Activated gamma-delta T cell treated with Interleukin-2 at 50 U/mL for 16 hours (primary cell): ENCODE measurements at places on chromosomes 12 and 14.
A peak's percentile ranks its signal among the peaks of the same experiment; 100 is the strongest.

DNA sequence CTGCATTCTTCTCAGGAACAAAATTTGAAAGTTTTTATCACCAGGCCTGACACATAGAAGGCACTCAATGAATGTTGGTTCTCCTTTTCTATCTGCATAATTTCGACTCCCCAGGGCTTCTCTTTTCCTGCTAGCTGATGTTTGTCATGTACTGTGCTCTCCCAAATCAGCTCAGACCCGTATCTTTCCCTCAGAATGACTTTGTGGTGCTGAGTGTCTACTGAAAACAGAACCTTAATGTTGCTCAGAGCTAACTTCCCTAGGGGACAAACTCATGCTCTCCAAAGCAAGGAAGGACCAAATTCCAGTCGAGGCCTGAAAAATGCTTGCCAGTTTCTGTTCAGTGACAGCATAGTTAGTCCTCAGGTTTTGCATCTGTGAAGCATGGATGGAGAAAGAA lies 1.9 kb downstream of the ARHGDIB start:
- no peak for DNase-seq

GRCh38 chr12:69330475-69331473 lies 17.4 kb upstream of the LYZ start:
- peak; percentile 67 for DNase-seq

DNA sequence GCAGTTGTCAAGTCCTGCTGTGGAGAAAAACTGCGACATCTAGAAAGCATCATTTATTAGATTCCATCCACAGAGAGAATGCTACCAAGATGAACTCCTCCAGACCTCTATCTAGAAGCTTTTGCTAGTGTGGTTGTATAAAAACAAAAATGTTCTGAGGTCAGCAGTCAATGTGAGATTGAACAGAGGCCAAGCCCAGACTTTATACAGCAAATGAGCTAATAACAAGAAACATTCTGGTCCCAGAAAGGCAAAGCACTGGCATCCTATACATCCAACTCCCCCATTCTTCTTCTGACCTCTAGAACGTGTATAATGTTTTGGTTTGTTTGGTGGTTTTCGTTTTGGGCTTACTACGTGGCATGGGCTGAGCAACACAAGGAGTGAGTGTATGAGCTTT lies 26.7 kb upstream of the RIN3 start:
- no peak for DNase-seq

DNA sequence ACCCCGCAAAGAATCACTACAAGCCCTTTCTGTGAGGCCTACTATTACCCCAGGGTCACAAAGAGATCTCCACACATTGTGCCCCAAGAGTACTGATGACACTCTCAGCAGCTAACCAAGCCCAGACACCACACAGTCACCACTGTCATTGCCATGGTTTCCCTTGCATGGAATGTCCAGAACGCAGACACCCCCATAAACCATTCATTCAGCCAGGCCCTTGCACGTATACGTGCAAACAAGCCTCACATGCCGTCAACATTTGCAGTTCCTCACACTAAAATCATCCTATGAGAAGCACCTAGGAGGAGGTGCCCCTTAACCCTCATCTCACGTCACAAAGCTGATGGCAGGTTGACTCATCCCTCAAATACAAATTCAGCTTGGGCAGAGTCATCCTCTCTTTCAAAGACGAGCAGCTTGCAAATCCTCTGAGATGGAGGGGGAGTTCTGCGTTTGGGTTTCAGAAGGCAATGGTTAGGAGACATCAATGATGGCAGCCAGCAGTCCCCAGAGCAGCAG lies 17.1 kb upstream of the KRT77 start:
- no peak for DNase-seq

DNA sequence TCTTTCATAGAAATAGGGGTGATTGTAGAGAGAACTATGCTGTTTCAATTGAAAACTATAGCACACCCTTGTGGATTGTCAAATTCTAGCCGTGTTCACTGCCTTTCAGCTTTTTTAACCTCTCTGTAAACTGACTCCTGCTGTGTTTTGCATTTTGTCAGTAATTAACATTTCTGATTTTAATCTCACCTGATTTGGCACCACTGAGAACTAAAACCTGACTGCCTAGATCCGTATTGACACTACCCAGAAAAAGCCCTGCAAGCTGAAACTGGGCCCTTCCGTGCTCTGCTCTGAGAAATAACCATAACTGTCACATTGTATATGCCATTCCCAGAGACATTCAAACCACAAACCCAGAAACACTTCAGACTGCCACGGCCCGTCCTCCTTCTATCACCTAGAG lies 26.6 kb upstream of the ETV6 start:
- no peak for DNase-seq

DNA sequence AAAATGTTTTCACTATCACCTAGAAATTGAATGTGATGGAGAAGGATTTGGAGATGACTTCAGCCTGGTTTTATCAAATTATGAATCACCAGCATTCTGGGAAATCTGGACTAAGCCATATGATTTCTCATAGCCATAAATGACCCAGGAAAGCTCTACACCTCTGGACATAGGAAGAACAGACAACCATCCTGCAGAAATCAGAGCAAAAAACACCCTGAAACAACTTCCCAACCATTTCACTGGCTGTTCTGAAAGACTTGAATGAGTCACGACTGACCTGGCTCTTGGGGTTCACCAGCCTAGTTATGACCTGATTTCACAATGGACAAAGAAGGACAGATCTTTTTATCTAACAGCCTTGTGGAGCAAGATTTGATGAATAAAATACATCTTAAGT lies 123.8 kb downstream of the KCNH5 start:
- DNase-seq, result no peak

GRCh38 chr14:75120541-75121291 lies 6.1 kb downstream of the NEK9 start:
- DNase-seq, result no peak

DNA sequence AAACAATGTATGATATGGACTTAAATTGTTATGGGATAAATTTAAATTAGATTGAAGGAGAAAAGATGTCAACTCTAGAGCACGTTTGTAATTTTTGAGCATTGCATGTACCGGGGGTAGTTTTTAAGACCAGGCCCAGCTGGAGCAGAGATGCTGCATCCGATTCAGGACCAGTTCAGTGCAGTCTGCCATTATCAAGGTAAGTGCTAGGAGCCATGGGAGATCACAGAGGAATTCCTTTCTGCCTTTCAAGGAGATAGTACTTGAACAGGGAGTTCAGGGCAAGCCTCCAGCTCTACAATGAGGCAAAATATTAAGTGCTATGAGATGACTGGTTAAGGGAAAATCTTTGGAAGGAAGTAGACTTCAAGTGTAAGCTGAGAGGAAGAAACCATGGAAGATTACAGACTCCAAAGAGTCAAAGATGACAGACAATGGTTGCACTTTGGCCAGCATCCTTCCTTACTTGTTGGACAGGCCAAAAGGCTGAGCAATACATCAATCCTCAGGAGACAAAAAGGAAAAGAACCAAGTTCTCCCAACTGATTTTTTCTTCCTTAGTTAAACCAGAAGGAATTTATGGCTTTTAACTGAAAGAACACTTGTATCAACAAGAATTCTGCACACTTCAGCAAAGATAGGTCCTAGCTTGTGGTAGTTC lies 113.2 kb upstream of the HIF1A start:
- DNase-seq, result no peak

- no peak for DNase-seq
Measured at GRCh38 chr12:53062011-53062961, 12.4 kb downstream of the TNS2 start.

DNA sequence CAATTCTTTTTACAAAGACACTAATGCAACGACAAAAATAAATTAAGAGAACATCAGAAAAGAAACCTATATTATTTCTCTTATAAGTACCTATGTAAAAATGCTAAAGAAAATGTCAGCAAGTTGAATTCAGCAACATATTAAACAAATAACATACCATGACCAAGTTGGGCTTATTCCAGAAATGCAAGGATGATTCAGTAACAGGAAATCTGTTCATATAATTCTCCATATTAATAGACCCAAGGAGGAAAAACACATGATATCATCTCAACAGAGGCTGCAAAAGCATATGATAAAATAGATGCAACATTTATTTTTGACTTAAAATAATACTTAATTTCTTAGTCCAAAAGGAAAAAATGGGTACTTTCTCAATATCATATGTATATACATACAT lies 25.1 kb upstream of the GPHB5 start:
- no peak for DNase-seq

DNA sequence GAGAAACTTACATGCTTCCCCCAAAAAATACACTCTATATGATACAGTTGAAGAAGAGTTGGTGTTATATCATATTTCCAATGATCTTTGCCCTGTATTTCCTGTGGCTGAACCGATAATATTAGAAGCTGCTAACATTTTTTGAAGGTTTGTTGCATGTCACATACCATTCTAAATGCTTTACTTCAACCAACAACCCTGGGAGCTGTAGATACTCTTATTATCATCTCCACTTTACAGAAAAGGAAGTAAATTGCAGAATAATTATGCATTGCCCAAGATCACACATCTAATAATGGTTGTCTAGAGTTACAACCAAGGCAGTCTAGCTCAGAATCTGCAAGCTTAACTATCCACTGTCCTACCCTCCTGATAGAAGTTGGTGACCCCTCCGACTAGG lies 182.8 kb downstream of the NUAK1 start:
- no peak for DNase-seq

GRCh38 chr14:52002542-52002941 lies 13.2 kb downstream of the RTRAF start:
- no peak for DNase-seq

DNA sequence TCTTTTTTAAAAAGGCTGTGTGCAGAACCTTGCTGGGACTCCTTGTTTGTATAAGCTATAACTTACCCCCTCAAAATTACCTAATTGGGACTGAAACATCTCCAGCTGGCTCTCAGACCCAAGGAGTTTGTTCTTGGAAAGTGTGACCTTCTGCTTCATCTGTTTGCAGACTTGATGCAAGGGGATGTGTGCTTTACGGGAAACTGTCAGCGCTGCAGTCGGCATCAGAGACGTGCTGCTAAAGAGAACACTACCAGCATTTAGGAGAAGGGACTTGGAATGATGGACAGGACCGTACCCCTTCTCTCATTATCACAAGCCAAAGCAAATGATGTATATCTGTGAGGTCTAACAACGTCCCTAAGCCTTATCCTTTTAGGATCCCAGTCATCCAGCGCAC lies 174.2 kb upstream of the PARP11 start:
- no peak for DNase-seq

DNA sequence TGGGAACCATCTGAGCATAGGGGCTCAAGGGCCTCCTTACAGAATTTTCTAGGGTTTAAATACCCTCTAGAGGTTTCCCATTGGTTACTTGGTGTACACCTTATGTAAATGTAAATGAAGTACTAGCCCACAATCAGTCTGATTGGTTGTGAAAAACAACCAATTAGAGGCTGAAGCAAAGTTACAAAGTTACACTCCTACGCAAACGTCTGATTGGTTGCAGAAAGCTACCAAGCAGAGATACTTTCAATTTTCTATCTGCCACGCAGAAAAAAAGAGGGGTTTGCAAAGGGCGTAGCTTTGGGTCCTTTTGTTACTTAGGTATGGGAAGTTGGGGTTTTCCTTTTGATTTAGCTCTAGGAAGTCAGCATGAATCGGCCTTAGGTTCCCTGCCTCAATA lies 1.8 kb upstream of the TMEM19 start:
- no peak for DNase-seq

DNA sequence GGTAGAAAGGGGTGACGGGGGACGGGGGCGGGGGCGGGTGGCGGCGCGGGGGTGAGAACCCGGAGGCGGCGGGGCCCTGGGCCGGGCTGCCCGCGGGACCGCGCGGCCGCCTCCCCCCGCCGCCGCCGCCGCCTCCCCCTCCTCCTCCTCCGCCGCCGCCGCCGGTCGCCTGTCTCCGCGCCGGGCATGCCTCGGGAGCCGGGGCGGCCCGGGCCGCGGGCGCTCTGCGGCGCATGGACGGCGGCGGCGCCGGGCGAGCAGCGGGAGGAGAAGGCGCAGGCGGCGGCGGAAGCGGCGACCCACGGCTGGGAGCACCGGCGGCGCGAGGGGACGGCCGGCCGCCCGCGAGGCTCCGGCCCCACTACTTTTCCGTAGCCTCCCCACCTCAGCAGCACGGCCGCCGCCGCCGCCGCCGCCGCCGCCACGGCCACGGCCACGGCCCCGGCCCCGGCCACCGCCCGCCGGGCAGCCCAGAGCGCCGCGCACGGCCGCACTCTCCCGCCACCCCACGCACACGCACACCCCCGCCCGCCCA lies at the start of gene NPAS3:
NPAS3 (plus strand) TSS at position 161 of the 535 bp plus-strand sequence.
- DNase-seq, result no peak

GRCh38 chr14:46747001-46747652 lies 95.5 kb upstream of the RPL10L start:
- DNase-seq, result no peak

DNA sequence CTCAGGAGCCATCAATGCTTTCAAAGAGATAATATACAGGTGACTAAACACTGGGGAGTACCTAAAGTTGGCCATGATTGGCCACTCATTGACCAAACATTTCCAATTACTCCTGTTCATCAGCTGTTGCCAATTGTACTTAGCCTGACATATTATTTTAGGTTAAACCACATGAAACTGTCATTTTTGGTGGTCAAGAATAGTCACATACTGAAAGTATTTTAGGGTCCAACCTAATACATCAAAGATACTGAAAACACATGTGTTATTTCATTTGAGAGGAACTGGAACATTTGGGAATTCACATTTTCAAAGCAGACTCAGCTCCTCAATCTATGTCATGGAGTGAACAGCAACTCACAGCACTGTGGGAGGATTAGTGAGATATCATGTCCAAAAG lies 63.9 kb upstream of the KCNA5 start:
- DNase-seq, result no peak

GRCh38 chr14:65019944-65020566 lies 33.4 kb downstream of the FNTB start:
- DNase-seq, result no peak

DNA sequence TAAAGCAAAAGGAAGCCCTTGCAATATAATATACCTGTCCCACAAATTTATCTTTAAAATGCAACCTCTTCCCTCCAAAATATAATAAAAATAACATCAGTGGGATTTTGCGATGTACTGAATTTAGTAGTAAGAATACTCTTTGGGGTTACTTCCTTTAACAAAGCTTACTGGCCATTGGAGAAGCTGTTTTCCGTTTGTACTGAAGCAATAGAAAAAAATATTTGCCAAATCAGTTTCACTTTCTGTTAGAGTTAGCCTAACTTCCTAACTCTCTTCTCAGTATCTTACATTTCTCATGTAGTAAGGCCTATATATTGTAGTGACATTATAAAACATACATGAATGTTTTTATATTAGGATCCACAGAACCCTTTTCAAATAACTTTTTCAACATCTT lies 3.7 kb downstream of the MAX start:
- DNase-seq, result no peak

DNA sequence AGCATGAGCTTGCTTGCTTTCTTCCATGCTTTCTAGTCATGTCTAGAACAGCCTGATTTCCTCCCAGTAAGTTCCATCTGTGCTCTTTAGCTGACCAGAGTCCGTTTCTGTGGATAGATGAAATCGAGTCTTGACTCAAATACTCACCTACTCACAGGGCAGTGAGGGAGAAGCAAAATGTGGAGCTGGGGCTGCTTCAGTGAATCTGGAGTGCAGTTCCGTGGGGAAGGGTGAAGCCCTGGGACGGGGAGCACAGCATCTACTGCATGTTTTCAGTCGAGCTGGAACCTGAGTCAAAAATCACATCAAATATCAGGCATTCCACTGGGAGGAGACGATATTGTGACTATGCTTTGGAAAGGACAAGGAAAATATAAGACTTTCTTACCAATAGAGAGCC lies 70.3 kb upstream of the PRMT8 start:
- DNase-seq, result no peak
